Right lung (tissue), 10 donors: ENCODE measurements at places on chromosomes 1 and 21. TPM values are rescaled to one million over a fixed set of nuclear protein-coding genes. Genes with fewer than 3 reads are reported as not detected.

PTPN22 gene
- polyA plus RNA-seq = 1.1 TPM

DNA sequence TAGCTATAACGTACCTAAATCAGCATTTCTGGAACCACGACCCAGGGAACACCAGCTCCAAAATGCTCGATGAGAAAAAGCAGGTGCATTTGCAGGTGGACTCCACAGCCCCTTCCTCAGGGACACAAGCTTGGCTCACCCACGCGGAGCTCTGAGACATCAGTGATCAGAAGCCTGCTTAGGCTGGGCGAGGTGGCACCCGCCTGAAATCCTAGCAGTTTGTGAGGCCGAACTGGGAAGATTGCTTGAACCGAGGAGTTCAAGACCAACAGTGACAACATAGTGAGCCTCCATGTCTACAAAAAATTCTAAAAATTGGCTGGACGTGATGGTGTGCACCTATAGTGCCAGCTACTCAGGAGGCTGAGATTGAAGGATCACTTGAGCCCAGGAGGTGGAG lies 2.5 kb upstream of the TSPEAR start:
- DNase-seq = no peak

DNA sequence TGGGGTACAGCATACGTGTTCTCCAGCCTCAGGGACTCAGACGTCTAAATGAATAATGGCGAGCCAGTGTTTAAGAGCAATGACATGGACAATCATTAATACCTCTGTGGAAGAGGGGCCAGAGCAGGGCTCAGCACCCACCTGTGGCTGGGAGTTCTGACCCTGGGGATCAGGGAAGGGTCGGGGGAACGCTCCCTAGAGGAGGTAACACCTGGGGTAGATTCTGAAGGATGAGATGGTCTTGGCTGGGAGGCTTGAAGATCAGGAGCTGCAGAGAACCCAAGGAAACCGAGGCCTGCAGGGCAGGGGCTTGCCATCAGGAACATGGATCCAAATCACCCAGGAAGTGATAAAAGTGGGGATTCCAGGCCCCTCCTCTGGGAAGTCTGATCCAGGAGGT lies 138.2 kb upstream of the RUNX3 start:
- DNase-seq = no peak

DNA sequence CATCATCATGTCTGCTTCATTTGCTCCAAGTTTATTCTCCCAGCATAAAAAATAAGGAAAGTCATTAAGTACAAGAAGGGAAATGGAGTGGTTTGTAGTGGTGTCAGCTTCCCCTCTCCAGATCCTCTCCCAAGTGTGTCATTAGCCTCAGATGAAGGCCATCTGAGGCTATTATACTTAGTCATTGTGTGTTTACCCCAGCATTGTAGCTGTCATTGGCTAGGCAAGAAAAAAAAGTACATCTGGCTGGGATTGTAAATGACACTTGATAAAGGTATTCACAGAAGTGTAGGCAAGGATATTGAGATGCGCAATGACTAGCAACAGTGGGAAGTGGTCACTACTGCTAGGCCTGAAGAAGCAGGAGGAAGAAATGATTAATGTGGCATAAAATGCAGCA lies 316.9 kb upstream of the SGIP1 start:
- no peak for DNase-seq

- DNase-seq = no peak
These were observed 77.1 kb downstream of the GBP6 start for GRCh38 chr1:89440911-89441310.

- no peak for DNase-seq
These were observed 1219.0 kb upstream of the ADGRL4 start for GRCh38 chr1:80225510-80225909.

NLRP3 gene
- polyA plus RNA-seq = 1.2 TPM

OR14K1 gene
- polyA plus RNA-seq = not detected

OTUD7B gene
- 17.9 TPM for polyA plus RNA-seq

DMRTA2 gene
- 0.07 TPM for polyA plus RNA-seq

- no peak for DNase-seq
These were observed 57.9 kb upstream of the TENT5B start for GRCh38 chr1:27070390-27071048.

NBPF4 gene
- not detected for polyA plus RNA-seq

- no peak for DNase-seq
These were observed 351.9 kb downstream of the S1PR1 start for GRCh38 chr1:101588677-101589076.

CELA2A gene
- polyA plus RNA-seq = 0.24 TPM

DNA sequence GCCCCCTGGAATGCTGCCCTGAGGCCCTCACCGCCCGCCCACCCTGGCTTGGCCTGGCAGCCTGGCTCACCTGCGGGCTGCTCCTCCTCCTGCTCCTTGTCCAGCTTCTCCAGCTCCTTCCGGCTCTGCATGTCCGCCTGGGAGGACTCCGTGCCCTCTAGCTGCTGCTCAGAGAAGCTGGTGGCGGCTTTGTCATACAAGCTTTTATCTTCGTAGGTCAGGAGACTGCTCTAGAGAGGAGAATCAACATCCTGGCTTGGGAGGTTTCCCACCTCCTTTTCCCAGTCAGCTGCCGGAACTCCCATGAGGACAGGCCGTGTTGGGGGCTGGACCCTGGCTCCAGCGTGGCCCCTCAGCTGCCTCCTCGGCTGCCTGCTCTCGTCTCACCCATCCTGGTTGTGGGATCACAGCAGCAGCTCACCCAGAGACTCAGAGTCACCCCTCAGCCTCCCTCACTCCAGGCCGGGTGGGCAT lies 36.6 kb upstream of the TMEM52 start:
- DNase-seq = no peak

FBXO2 gene
- polyA plus RNA-seq = 0.61 TPM

DNA sequence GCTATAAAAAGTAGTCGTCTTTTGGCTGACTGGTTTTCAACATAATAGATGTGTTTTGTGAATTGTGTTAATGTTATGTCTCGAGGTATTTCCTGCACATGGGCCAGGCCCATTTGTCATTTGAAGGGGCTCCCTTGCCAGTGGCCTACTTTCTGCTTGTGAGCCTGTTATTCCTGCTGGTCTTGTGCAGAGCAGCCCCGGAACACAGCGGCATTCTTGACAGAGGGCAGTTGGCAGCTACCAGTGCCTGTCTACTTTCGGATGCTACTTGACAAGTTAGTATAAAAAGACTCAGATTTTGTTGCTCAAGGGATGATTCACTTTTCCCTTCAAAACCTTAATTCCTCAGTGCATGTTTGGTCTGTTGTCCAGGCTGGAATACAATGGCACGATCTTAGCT lies 28.5 kb downstream of the PGM1 start:
- DNase-seq = no peak

KCNJ9 gene
- polyA plus RNA-seq = 0.04 TPM

DNA sequence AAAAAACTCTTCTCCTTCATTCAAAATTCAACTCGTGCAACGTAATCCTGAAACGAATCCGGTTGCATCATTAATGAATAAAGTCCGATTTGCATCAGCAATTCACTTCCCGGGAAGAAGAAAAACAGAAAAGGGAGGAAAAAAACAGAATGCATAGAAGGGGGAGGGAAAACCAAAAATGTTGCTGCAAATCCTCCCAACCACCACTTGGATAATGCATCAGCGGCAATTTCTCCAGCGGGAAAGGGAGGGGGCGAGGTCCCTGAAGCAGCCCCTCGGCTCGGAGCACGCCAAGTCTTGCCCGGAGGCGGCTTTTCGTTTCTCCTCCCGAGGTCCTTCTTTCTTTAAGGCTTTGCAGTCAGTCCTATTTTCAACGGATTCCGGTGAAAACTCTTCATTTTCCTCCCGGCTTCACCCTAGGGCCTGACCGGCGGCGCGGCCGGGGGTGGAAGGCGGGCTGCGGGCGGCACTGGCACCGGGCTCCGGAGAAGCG lies 723 bp downstream of the CDC42BPA start:
- DNase-seq = peak; percentile 73

DNA sequence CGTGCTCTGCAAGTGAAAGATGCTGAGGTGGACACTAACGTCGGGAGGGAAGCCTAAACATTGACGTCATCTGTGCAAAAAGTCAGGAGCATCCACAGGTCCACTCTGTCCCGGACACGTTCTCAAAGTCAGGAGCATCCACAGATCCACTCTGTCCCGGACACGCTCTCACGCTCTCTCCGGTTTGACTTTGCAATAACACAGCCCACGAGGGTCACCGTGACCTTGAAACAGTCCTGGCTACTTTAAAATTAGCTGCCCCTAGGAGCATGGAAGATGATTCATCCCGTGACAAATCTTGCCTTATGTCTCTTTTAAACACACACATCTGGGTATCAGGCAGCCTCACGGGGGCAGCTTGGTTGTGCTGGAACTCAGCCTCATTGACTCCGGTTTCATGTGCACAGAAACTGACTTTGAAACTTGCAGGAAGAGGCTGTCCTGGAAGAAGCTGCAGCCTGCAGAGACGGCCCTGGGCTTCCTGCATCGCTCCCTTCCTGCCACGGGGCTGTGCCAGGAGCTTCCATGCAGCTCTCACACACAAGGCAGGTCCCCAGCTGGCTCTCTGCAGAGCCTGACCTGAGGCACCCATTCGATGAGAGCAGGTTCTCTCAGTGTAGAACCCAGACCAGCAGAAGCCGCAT lies 18.1 kb upstream of the COL18A1 start:
- no peak for DNase-seq

DNA sequence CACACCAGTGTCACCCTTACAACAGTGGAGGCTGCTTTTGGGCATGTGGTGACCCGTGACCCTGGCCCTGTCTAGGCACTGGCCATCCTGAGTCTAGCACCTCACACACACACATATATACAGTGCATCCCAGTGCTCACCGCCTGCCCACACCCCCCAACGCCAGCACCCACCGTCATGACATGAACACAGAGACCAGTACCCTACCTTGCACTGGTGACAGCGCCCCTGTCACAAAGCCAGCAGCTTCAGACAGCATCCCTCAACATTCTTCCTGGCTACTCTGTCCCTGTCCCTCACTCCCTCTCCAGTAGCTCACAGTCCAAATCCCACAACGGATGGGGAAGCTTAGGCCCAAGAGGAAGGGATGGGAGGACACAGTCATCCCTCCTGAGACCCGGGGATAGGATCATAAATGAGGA lies 27.1 kb downstream of the AHDC1 start:
- DNase-seq = no peak

DYNLT5 gene
- polyA plus RNA-seq = 7.8 TPM

NTNG1 gene
- 27.3 TPM for polyA plus RNA-seq

WDR64 gene
- 0.38 TPM for polyA plus RNA-seq

C1orf141 gene
- not detected for polyA plus RNA-seq

MRPS14 gene
- 48.8 TPM for polyA plus RNA-seq

- DNase-seq = peak; percentile 1
These were observed at the start of gene CR1 for GRCh38 chr1:207495801-207496792. Gene CR1, plus strand, starts transcription at chr1:207496157. Its CDS starts 111 bp downstream, at chr1:207496268.

CD101 gene
- polyA plus RNA-seq = 1.5 TPM

GRCh38 chr1:100866041-100866900 lies 28.4 kb downstream of the EXTL2 start:
- no peak for DNase-seq

DNA sequence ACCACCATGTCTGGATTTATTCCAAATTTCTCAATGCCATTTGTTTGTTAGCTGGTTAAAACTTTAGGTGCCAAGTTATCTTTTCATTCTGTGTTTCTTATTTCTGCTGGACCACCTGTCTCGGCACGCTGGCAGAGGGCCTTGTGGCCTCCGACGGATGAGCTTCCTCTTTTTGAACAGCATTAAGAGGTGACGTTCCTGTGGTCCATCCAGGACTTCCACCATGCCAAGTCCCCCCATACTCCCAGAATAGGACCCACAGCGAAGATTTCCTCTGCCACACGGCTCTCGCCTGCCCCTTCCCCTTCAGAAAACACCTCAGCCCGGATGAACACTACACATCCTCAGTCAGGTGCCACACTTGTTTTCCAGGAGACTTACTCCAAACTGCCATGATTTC lies 73.8 kb downstream of the NTPCR start:
- DNase-seq = no peak

GREM2 gene
- polyA plus RNA-seq = 3.0 TPM

MIXL1 gene
- 0.70 TPM for polyA plus RNA-seq

KRTAP23-1 gene
- not detected for polyA plus RNA-seq

PFDN2 gene
- 59.6 TPM for polyA plus RNA-seq
